Activated CD8-positive, alpha-beta memory T cell treated with anti-CD3 and anti-CD28 coated beads, Interleukin-2, amount 50 U/mL, for 4 hours (primary cell): ENCODE measurements at places on chromosomes 16 and 17.
A peak's percentile ranks its signal among the peaks of the same experiment; 100 is the strongest.

DNA sequence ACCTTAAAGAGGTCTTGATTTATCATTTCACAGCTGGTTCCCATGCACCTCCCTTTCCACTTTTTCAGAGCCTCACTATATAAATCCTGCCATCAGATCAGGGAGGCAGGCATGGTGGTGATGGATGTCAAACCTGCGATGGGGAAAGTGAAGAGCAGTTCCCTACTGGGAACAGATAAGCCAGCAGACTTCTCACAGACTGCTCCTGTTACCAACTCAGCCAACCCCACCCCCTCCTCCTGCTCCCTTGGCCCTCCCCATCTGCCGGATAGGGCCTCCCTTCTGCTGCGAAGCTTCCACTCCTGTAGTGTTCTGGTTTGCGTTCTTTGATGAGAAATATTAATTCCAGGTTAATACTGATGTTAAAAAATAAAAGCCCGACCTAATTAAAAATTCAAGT lies 232.1 kb downstream of the STX8 start:
- no peak for DNase-seq

DNA sequence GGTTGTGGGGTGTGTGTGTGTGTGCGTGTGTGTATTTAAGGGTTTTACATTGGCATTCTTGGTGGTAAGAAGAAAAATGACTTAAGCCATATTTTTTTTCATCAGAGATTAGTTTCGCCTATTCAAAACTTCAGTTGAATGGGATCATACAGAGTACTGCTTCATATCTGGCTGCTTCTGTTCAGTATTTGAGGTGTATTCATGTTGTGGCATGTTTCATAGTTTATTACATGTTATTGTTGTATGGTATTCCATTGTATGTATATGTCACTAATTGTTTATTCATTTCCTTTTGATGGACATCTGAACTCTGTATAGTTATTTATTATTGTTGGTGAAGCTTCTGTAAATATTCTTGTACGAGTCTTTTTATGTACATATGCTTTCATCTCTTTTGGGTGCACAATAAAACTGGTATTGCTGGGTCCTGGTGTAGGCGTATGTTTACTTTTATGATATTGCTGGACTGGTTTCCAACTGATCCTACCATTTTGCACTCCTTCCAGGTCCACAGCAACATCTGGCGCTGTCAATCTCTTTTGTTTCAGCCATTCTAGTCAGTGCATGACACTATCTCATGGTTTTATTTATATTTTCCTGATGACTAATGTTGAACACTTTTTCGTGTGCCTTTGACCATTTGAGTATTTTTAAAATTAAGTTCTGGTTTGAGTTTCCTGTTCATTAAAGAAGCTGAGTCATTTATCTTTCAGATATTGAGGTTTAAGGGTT lies 77.4 kb upstream of the MAF start:
- no peak for DNase-seq

GRCh38 chr16:56988948-56989945 lies at the start of gene NLRC5:
Gene NLRC5 (plus strand): TSS chr16:56989557. CDS start chr16:57020713, 31,156 bp downstream.
- DNase-seq: peak; percentile 97

DNA sequence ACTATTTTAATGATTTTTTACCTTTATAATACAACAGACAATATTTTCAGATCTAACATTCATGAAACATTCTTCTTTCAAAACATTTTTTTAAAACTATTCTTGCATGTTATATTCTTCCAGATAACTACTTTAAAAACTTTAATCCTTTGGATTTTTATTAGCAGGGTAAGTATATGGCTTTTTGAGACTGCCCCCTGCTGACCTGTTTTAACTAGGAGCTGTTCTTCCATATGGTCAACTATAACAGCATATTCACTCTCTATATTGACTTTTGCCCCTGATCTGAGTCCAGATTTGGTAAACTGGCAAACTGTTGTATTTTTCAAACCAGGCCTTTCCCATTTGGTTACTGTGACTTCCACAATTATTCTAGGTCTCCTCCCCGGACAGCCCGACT lies 16.5 kb downstream of the ZNF18 start:
- DNase-seq: no peak

- DNase-seq: peak; percentile 57
Observed at GRCh38 chr17:7560172-7561027, 1.3 kb upstream of the SENP3 start.

- DNase-seq: no peak
Observed at GRCh38 chr16:11691771-11692170, 23.5 kb downstream of the SNN start.

GRCh38 chr16:56788435-56788834 lies 58.5 kb downstream of the NUP93 start:
- DNase-seq: no peak

- DNase-seq: no peak
Observed at GRCh38 chr17:6430769-6431168, 4.2 kb downstream of the AIPL1 start.

DNA sequence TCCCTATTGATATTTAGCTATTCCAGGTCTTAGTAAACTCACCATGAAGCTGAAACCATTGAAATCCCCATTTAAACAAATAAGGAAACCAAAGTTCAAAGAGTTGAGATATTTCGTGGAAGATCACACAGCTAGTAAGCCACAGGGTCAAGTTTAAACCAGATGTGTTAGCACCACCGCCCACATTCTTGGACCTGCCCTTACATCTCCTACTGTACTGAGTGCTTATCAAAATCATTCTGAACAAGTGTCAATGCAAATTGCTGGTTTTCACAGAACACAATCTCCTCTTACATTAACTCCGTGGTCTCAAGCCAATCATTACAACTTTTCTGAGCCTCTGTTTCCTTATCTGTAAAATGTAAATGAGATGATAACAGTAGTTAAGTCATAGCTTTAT lies 676.2 kb downstream of the CDH11 start:
- no peak for DNase-seq

- DNase-seq: no peak
Observed at GRCh38 chr16:28842696-28843095, 3.5 kb downstream of the TUFM start.

DNA sequence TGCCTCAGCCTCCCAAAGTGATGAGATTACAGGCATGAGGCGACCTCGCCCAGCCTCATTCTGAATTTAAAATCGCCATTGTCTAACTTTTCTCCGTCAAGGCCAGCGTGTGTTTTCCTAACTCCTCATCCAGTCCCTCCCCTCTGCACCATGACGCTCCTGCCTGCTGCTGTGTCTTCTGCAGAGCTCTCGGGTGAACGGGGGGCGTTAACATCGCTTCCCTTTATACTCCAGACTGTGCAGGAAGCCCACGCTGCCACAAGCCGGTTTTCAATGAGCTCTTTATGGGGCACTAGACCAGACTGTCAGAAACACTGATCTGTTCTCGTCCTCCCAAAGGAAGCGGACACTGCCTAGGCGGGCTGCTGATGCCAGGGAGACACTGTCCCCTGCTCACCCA lies 13.2 kb downstream of the AANAT start:
- no peak for DNase-seq

DNA sequence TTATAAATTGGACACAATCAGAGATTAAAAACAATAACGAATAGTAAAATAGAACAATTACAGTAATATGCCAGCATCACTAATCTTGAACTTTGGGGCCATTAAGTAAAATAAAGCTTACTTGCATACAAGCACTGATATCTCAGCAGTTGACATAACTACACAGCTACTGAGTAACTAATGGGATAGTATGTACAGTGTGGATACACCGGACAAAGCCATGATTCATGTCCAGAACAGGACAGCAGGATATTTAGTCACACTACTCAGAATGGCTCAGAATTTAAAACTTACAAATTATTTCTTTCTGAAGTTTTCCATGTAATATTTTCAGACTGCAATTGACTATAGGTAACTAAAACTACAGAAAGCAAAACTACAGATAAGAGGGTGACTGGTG lies 427.5 kb downstream of the CDH13 start:
- no peak for DNase-seq

DNA sequence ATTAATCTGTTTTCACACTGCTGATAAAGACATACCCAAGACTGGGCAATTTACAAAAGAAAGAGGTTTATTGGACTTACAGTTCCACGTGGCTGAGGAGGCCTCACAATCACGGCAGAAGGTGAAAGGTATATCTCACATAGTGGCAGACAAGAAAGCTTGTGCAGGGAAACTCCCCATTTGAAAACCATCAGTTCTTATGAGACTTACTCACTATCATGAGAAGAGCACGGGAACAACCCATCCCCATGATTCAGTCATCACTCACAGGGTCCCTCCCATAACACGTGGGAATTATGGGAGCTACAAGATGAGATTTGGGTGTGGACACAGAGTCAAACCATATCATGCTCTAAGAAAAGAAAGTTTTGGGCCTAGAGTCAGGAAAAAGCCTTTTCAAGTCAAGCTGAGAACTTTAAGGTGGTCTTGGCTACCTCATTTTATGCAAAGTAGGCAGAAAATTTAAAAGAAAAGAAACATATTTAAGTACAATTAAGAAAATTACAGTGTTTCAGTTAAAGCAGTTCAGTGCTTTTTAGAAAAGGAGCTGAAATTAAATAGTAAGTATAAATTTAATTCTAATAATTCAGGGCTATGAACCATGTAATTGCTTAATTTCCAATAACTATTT lies 24.9 kb upstream of the CRYM start:
- no peak for DNase-seq

DNA sequence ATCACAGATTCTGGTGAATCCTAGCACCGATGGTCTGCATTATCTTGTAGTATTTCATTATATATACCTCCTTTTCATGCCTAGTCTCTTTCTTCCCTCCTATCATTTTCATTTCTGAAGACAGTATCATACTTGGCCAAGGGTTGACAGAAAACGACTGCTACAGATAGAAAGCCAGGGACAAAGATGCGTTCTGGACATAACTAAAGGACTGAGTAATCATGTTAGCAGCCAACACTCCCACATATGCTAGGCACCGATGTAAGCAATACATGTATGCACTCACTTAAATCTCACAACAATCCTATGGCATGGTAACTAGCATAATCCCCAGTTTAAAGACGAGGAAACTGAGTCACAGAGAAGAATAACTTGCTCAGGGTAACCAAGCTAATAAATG lies 22.9 kb downstream of the RDM1 start:
- no peak for DNase-seq

DNA sequence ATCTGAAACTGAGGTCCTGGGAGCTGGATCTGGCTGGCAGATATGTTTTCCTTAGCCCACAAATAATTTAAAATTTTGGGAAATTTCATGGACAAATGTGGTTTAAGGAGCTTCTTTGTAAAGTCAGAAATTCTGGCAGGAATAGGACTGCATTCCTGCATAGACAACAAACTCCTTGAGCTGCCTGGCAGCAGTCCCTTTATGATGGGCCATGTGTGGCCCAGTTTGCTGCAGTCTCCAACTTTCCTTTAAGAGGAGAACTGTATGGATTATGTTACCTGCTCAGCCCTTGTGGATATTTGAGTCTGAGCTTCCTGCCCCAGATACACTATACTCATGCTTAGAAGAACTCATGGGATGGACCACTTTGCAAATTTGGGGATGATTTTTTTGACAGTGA lies 48.5 kb upstream of the HS3ST2 start:
- no peak for DNase-seq

DNA sequence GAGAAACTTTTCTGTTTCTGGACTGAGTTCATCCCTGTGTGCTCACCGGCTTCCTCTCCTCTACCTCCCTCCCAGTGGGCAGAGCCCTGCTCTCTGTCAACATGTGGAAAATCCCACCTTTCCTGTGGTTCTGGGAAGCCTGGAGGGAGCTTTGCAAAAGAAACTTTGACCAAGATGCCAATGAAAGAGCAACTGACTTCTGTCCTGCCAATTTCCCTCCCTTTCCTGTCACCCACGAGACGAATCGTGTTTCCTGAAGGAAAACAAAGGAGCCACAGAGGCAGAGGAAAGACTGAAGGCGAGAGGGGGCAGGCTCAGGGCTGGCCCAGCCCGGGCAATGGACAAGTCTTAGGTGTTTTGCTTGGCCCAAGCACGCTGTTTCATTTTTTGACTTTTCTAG lies 82.8 kb downstream of the PLCG2 start:
- no peak for DNase-seq

DNA sequence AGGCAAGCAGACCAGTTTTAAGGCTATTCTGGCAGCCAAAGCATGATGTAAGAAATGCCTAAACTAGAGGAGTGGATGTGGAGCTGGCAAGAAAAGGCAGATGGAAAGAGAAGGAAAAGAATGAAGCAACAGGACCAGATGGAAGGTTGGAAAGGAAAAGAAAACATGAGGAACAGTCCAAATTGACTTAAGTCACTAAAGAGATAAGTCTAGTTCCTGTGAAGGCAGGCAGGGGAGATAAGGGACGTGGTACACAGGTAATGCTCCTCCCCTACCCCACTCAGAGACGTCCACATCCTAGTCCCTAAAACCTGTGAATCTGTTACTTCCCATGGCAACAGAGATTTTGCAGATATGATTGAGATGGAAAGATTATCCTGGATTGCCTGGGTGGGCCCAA lies 43.5 kb downstream of the TEX2 start:
- DNase-seq: no peak

DNA sequence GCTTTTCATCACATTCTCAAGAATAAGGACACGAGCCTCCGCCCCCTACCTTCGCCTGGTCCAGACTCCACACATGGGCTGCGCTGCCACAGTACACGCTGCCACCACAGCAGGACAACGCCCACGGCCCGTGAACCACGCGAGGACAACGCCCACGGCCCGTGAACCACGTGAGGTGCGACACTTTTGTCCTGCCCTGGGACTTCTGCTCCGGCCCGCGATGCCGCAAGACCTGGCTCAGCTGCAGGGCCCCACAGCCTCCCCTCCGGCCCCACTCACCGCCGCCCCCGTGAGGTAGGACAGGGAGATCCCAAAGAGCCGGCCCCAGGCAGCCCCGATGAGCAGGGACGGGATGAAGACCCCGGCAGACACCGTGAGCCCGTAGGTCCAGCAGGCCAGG lies 5.9 kb upstream of the CCDC154 start:
- DNase-seq: no peak

- DNase-seq: no peak
Observed at GRCh38 chr17:19771971-19772630, 24.0 kb upstream of the ALDH3A1 start.

DNA sequence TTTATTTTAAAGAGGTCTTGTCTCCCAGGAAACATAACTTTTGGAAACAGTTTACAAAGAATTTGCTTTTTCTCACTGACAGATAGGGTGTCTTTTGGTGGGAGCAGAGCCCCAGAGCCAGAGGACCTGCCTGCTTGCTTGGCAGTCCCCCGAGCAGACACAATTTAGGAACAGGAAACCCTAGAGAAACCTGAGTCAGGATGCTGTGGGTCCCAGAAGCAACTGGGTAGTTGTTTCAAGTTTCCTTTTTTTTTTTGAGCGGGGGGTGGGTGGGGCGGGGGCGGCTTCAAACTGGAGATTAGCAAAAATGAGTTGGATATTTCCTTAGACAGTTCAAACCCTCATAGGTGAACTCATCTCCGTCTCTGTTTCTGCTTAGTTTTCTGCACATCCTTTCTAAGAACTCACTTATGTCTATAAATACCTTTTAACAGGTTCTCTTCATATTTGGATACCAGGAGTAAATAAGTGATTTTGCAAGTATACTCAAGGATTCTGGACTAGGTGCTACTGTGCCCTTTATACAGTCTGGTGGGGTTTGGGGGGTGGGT lies 135.1 kb downstream of the PRKCA start:
- DNase-seq: no peak
